ENCODE measurements at places on chromosomes 3 and 15.

DNA sequence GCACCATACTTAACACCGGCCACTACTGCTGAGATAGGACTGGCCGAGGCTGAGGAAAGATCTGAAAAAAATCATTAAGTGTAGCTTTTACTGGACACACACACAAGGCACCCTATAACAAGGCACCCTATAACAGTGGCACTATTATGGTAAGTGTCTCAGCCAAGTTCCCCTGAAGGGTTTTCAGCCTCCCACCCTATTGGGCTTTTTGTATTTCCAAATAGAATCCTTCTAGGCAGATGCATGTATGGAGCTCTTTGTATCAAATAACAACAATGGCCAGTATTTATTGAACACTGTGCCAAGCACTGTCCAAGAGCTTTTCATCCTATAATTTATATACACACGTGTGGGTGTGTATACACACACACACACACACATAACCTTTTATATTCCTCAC lies 6.7 kb upstream of the DNAJA4 start:
- DNase-seq: no peak

GRCh38 chr3:15726043-15726442 lies 71.7 kb downstream of the ANKRD28 start:
- no peak for DNase-seq

GRCh38 chr3:50204804-50205412 lies at the start of gene SLC38A3:
Gene SLC38A3 (plus strand): TSS chr3:50205271. CDS start chr3:50214200, 8,929 bp downstream.
- no peak for DNase-seq

DNA sequence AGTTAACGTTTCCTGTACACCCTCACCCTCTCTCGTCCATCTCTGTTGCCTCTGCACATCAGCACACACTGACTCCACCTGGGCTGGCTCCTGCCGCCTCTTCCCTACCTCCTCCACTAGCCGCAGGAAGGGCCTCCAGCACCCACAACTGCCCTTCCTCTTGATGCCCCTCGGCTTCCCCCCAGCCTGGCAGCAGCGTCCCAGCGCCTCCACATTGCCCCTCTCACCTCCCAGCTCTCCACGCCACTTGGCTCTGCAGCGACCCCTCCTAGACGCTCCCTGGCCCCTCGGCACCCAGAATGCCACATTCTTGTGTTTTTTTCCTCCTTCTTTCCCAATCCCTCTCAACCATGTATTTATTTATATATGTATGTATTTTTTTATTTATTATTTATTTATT lies 73.6 kb downstream of the ST8SIA2 start:
- DNase-seq: no peak

DNA sequence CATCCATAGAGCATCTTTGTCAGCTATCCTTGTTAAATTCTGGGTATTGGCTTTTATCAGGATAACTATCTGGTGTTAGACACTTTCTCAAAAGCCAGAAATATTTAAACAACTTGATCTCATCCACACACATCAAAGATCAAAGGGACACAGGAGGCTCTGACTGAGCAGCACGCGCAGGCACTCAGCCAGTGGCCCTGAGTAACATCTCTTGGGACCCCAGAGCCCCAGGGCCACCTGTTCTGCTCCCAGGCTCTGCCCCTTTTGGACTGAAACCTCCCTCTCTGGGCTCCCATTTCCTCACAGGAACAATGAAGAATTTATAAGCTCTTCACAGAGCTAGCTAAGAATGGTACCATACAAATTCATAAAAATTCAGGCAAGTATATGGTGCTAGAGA lies 16.1 kb downstream of the ATP10A start:
- DNase-seq: no peak

GRCh38 chr3:168532135-168532534 lies 436.4 kb upstream of the GOLIM4 start:
- no peak for DNase-seq

- no peak for DNase-seq
These were observed 27.6 kb upstream of the P2RY13 start for GRCh38 chr3:151356794-151357462.
